ENCODE measurements at places on chromosomes 1 and 21. TPM values are rescaled to one million over a fixed set of nuclear protein-coding genes. Genes with fewer than 3 reads are reported as not detected.

The CELA2A gene
- not detected for total RNA-seq

The CLCA4 gene
- total RNA-seq = not detected

The MYCL gene
- 0.24 TPM for total RNA-seq

The NR1I3 gene
- not detected for total RNA-seq

DNA sequence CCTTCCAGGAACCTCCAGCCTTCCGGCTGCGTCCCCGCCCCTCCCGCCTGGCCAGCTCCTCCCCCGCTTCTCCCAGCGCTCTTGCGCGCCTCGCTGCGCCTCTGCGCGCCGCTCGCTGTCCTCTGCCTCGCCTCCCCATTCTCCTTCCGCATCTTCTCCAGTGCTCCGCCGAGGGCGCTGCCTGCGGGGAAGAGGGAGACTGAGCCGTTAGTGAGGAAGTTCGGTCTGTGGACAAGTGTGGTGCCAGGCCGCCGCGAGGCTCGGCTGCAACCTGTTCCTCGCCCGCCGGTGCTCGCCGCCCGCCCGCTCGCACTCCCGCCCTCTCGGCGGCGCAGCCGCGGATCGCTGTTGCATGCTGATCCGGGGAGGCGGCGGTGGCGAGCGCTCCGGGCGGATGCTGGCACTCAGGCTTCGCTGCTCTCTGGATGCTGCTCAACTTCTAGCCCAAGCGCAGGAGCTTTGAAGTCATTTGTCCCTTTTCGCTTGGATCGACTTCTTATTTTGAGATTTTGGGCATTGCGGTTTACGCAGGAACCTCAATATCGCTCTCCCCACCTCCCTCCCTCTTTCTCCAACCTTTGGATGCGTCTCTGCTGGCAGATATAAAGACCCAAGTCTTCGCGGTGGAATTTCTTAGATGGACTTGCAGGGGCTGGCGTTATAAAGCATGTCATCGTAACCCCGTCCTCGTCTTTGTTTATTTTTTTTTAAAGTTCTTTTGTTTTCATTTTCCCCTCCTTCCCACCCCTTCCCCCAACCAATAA lies 614 bp upstream of the CACNA1E start:
- peaks cover 29% of the 10 kb centered on the region for H3K27me3 ChIP-seq
- no peak overlapping the region for H3K27ac ChIP-seq
- no peak for DNase-seq
- H3K4me3 ChIP-seq = no peak overlapping the region
- H3K4me1 ChIP-seq = no peaks in the 10 kb centered on the region
- H3K36me3 ChIP-seq = no peaks in the 10 kb centered on the region

- H3K27me3 ChIP-seq = no peaks in the 10 kb centered on the region
- no peak for DNase-seq
- no peaks in the 10 kb centered on the region for H3K36me3 ChIP-seq
- H3K27ac ChIP-seq = no peak overlapping the region
- no peak overlapping the region for H3K4me3 ChIP-seq
Observed at GRCh38 chr1:247317702-247318101, 14.0 kb downstream of the ZNF496 start.

GRCh38 chr1:31689854-31690253 lies 14.0 kb downstream of the COL16A1 start:
- H3K4me1 ChIP-seq = no peaks in the 10 kb centered on the region
- H3K36me3 ChIP-seq = no peaks in the 10 kb centered on the region
- H3K4me3 ChIP-seq = no peak overlapping the region
- peaks cover 4% of the 10 kb centered on the region for H3K27me3 ChIP-seq
- no peak overlapping the region for H3K27ac ChIP-seq

DNA sequence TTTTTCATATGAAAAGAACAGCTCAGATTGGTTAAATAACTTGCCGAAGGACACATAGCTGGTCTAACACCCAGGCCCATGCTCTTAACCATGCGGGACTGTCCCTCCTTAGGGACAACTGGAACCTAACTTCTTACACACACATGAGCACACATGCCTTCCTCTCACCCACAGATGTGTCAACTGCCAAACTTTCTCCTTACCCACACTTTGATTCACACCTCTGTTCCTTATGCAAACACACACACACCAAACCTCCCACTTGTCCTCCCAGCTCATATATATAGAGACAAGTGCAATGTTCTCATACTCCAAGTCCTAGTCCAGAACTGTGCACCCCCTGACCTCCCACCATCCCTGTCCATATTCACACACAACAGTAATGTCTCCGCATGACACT lies 4.3 kb downstream of the RAB25 start:
- H3K36me3 ChIP-seq = no peaks in the 10 kb centered on the region
- H3K27ac ChIP-seq = no peak overlapping the region
- no peak overlapping the region for H3K4me3 ChIP-seq
- H3K27me3 ChIP-seq = no peaks in the 10 kb centered on the region

- no peaks in the 10 kb centered on the region for H3K36me3 ChIP-seq
- no peak overlapping the region for H3K4me3 ChIP-seq
- no peaks in the 10 kb centered on the region for H3K4me1 ChIP-seq
- DNase-seq = no peak
Observed at GRCh38 chr1:212941452-212941851, 8.9 kb upstream of the VASH2 start.

DNA sequence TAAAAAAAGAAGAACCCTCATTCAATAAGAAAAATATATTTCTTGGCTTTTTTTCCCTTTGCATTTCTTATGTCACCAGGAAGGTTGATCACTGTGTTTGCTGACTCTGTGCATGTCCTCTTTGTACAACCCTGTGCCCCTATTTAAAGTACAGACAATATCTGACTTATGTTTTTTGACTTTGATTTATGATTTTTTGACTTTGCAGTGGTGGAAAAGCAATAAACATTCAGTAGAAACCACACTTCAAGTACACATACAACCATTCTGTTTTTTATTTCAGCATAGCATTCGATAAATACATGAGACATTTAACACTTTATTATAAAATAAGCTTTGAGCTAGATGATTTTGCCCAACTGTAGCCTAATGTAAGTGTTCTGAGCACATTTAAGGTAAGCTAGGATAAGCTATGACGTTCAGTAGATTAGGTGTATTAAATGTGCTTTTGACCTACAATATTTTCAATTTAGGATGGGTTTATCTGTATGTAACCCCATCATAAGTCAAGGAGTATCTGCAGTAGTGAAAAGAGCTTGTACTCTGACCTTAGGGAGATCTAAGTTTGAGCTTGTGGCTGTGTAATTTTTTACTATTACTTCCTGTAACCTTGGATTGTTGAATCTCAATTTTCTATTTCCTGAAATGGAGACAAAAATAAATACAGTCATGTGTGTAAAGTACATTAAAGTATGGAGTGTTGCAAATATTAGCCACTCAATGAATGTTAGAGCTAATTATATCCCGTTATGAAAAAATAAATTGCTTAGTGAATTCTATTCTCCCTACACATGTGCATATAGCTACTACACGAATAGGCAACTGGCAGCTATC lies 1.2 kb downstream of the RNASEL start:
- no peaks in the 10 kb centered on the region for H3K27me3 ChIP-seq
- DNase-seq = no peak
- peak overlapping the region; percentile 90 for H3K4me3 ChIP-seq
- peaks cover 47% of the 10 kb centered on the region for H3K4me1 ChIP-seq
- peak overlapping the region; percentile 99 for H3K27ac ChIP-seq

DNA sequence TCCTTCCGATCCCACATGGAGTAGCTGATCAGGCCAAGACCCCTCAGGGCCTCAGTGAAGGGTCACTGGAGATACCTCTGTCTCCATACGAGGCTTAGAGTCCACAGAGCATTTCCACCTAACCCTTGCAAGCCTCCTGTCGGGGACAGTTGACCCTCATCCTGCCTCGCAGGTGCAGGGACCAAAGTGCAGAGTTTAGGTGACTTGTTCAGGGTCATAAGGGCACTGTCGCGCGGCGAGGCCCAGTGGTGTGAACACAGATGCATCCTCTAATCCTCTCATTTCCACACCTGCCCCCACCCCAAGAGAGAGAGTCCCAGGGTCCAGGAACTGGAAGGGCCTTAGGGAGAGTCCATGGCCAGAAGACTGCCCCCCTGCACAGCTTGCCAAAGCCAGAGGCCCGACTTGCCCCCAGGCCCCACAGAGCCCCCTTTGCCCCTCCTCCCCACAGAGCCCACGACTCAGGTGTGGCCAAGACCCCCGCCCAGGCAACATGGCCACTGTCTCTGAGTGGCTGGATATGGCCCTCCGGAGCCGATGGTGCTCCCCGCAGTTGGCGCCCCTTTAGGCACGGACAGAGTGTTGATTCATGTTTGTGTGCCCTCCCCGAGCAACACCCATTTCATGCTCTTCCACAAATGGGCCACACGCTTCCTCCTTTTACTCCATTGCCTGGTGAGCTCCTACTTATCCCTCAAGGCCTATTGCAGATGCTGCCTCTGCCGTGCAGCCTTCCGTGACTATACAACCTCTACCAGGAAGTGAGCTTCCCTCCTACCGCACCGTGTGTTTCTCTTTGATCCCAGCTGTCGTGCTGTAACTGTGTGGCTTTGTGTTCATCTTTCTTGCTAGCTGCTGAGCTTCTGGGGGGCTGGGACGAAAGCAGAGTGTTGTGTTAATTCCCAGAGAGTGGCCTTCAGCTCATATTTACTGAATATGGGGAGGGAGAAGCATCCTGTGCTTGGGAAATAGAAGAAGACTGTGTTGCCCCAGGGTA lies 1.7 kb downstream of the TRPM2 start:
- no peak for DNase-seq
- peak overlapping the region; percentile 34 for H3K4me3 ChIP-seq
- H3K4me1 ChIP-seq = peaks cover 36% of the 10 kb centered on the region
- H3K27ac ChIP-seq = no peak overlapping the region
- peaks cover 4% of the 10 kb centered on the region for H3K27me3 ChIP-seq
- H3K36me3 ChIP-seq = no peaks in the 10 kb centered on the region

DNA sequence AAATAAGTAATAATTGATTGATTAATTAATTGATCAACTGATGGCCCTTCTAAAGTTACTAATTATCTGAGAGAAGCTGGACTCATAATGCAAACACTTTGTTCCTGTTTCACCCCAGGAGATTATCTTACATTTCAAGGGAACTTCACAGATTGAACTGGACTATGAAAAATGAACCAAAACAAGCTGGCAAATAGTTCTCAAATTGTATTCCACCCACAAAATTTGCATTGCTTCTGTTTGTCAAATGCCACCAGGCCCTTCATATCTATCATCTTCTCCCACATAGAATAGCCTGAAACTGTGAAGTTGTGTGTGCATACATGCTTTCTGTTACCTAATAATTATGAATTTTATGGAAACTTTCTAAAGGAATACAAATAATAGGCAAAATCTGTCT lies 104.0 kb downstream of the ZNF281 start:
- DNase-seq = no peak
- H3K36me3 ChIP-seq = no peaks in the 10 kb centered on the region
- no peak overlapping the region for H3K27ac ChIP-seq
- no peaks in the 10 kb centered on the region for H3K27me3 ChIP-seq
- peaks cover 11% of the 10 kb centered on the region for H3K4me1 ChIP-seq

DNA sequence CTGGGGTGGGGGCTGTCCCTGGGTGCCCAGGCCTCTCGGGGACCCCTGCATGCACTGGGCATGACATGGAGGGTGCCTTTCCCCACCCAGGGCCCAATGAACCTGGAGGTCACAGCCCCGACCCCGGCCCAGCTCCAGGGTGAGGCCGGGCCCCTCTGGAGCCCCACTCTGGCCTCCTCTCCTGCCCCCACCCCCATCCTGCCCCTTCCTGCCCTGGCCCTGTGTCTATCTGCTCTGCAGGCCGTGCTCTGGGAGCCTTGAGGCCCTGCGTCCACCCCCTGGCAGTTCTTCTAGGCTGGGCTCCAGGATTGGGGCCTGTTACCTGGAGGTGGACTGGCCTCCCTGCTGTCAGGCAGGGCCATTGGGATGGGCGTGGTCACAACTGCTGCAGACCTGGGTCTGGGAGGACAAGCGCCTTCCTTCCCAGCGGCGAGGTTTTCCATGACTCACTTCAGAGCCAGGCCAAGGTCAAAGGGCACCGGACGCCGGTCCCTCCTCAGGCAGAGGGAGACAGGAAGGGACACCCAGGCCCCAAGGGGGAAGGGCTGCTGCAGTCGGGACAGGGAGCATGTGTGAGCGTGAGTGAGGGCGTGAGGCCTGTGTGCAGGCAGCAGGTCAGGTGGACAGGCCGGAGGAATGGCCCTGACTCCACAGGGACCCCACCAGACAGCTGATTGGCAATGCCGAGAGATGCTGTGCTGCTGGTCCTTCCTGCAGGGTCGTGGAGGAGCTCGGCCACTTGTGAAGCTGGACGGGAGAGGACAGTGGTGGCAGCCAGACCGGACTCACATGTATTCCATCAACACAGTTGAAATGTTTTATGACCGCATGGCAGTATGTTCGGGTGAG lies 31.1 kb upstream of the POFUT2 start:
- no peak overlapping the region for H3K4me3 ChIP-seq
- DNase-seq = no peak
- no peaks in the 10 kb centered on the region for H3K27me3 ChIP-seq
- H3K27ac ChIP-seq = no peak overlapping the region
- H3K36me3 ChIP-seq = no peaks in the 10 kb centered on the region

- no peaks in the 10 kb centered on the region for H3K27me3 ChIP-seq
- H3K36me3 ChIP-seq = no peaks in the 10 kb centered on the region
- H3K4me1 ChIP-seq = no peaks in the 10 kb centered on the region
- no peak overlapping the region for H3K27ac ChIP-seq
- H3K4me3 ChIP-seq = no peak overlapping the region
Observed at GRCh38 chr1:56535939-56536338, 43.4 kb downstream of the PLPP3 start.

DNA sequence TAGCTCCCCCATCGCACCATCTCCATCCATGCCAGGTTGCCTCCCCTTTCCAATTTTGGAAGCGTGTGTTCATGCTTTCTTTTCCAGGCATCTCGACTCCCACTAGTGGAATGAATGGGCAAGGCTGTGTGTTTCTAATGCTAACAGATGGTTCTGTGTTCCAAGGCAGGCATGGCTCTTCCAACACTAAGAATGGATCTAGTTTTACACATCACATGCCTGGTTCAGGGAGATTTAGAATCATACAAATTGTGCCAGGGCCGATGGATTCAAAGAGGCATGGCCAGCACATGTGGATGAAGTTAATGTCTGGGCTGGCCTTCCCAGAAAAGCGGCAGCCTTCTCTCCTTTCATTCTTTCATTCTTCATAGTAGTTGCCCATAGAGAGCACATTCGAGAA lies 438.7 kb downstream of the PRDM2 start:
- H3K27ac ChIP-seq = no peak overlapping the region
- no peaks in the 10 kb centered on the region for H3K4me1 ChIP-seq
- no peaks in the 10 kb centered on the region for H3K27me3 ChIP-seq
- no peak for DNase-seq
- no peaks in the 10 kb centered on the region for H3K36me3 ChIP-seq

Data from CD8-positive, alpha-beta memory T cell (primary cell).